ENCODE measurements at places on chromosomes 2 and 18.

- no peak for DNase-seq
Observed at GRCh38 chr2:229980431-229981184, 58.3 kb downstream of the FBXO36 start.

GRCh38 chr2:178188466-178188865, 5.8 kb upstream of the OSBPL6 start:
- no peak for DNase-seq

GRCh38 chr2:178072383-178073301, at the start of gene PDE11A:
TSS of gene PDE11A (minus strand) at chr2:178072777. CDS start at chr2:178072437, 340 bp downstream.
- DNase-seq = no peak

DNA sequence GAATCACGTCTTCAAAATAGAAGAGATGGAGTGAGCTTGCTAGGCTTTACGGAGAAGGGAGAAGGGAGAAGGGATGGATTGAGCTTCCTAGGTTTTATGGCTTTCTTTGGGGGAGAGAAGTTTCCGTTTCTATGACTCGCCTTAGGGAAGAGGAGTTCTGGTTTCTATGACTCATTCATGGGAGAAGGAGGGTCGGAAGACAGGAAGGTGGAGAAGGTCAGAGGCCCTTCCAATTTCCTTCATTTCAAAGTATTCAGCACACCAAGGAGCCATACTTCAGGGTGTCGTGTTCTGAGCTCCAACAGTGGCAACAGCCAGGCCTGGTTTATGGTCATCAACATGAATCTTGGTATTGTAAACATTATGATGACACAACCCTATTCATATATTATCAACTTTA, 284.7 kb upstream of the VWC2L start:
- no peak for DNase-seq

DNA sequence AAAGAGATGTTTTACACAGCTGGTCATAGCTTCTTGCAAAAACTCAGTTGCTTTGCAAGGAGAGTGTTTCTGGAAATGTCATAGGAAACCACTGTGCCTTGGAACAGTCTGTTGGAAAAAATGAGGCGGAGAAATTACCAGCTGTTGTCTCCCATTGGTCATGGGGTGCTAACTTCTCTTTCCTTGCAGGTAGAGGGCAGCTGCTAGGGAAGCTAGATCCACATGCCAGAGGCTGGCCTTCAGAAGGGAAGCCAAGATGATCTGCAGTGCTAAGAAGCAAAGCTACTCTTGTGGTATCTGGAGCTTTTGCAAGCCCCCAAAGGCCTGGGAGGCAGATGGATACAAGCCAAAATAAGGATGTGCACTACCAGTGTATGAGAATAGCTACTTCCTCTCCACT, 34.8 kb upstream of the LAMA1 start:
- no peak for DNase-seq

DNA sequence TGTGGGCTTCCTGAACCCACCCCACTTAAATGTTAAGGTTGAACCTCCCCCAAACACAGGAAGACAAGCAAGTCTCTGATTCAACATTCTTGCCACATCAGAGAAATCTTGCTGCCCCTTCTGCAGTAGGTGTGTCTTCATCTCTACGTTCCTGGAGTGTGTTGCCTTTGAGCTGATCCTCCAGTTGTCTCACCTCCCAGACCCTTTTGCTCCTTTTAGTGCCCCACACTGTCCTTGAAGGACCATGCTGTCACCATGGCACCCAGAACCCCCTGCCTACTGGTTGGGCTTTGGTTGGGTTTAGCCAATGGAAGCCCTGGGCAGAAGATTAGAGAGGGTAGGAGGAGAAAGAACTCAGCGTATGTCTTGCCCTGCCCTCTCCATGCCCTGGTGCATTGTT, 10.7 kb downstream of the CAB39 start:
- DNase-seq = no peak

DNA sequence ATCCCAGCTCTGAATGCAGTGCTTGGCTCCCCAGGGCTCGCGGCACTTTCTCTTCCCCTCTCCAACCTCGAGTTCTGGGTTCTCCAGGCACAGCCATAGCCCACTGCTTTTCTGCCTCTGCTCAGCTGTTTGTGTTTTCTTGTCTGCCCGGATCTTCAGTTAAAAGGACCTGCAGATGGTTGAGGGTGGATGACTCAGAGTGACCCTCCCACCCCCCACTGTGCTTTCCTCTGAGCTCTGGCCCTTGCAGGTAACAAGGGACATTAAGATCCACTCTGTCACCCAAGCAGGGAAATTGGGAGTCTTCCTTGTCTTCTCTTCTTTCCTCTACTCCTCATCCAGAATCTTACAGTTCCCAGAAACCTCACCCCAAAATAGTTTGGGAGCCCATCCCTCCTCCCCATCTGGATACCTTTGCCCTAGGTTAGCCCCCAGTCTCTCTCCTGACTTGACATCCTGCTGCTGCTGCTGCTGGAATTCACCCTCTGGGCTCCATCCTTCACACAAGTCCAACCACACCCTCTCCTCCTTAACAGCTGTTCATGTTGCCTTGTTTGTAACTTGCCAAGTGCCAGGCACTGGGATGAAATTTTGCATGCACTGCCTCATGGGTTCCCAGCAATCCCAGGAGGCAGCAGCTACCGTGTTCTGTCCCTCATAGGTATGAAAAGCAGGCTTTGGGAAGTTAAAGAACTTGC, 157.9 kb upstream of the TTC39C start:
- no peak for DNase-seq

DNA sequence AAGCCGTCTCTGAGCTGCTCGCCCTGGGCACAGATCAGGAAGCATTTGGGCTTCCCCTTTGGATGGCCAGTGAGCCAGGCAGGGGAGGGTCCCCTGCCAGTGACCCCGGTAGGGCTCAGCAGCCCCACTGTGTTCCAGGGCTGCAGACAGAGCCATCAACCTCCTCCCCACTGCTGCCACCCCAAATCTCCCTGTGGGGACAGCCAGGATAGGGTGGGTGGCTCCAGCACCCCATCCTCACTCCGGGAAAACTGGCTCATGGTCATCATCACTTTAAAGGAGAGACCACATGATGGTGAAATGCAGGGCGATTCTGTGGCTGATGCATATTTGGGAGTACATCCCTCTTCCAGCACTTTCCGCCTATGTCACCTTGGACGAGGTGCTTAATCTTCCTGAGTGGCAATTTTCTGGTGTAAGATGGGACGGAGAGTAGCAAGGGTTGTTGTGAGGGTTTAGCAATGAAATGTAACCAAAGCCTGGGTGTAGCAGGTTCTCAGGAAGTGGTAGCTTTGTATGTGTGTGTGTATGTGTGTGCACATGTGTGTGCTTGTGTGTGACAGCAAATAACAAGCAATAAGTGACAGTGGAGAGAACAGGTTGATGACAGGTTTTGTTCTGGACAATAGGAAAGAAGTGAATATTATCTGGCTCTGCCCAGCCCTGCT, 61.8 kb downstream of the ACAA2 start:
- DNase-seq = no peak

DNA sequence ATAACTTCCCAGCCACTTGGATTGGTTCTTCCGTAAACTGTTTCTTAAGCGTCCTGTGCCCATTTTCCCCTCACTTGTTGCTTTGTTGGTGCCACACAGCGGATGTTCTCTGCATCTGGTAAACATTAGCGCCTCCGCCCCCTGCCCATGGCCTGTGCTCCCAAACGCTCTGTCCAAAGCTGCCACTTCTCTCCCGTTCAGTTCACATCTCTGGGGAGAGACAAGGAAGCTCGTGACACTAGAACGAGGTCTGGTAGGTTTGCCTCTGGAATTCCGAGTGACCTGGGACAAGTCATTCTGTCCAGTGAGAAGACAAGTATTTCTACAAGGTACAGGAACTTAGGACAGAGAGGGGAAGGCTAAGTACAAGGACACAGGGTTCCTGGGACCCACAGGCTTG, 9.4 kb downstream of the COPS9 start:
- no peak for DNase-seq

- DNase-seq = no peak
Observed at GRCh38 chr2:1978706-1979105, 234.4 kb upstream of the PXDN start.

DNA sequence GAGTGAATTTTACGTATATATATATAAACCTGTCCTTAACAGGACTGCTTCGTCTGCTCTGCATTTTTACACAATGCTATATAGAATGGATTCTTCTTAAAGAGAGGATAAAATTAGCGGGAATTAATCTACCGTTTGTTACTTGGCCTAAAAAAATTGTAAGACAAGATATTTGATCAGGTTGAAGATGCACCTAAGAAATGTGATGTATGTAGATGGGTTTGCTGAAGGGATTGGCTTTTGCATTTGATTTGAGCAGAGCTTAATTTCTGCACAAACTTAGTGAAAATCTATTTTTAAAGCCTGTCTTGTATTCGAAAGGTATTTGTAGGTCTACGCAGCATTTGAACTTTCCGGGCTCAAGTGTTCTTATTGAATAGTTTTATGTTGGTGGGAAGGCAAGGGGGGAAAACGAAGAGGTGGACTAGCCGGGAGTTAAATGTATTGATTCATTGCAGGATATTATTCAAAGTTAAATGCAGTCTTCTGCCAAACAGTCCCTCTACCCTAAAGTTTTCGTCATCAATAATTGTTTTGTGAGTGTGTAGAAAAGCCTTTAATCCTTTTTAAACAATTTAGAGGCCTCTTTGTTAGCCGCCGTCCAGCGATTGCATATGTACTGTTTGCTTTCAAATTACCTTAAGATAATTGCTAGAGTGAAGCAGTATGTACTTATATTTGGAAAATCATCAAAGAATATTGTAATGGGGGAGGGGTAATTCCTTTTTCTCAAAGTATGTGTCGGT, 1.2 kb downstream of the PPP1CB start:
- no peak for DNase-seq

- no peak for DNase-seq
Observed at GRCh38 chr18:12291690-12292089, 16.4 kb upstream of the TUBB6 start.

DNA sequence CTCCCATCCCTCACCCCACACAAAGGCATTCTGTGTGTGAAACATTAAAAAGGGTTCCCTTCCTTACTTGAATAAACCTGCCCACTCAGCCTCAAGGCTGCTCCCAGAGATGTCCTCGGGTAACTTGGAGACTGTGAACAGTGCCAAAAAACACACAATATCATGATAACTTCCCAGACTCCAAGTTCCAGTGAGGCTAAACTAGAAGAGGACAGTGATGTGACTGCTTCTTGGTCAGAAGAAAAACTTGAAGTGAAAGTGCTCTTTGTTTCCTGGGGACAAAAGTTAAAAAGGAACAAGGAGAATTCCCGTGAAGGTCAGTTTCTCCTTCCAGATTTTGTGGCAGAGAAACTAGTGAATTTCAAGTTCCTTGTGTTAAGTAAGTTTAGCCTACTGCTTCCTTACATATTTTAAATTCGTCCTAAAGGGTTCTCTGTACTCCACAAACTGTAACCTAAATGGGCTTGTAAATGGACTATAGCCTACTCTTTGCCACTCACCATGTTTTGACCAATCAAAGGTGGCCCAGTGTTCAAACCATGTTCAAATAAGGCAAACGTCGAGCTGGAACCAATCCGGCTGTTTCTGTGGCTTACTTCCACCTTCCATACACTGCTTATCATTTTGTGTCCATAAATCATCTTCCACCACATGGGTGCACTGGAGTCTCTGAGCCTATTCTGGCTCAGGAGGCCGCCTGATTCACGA, 20.4 kb downstream of the TPRKB start:
- no peak for DNase-seq

DNA sequence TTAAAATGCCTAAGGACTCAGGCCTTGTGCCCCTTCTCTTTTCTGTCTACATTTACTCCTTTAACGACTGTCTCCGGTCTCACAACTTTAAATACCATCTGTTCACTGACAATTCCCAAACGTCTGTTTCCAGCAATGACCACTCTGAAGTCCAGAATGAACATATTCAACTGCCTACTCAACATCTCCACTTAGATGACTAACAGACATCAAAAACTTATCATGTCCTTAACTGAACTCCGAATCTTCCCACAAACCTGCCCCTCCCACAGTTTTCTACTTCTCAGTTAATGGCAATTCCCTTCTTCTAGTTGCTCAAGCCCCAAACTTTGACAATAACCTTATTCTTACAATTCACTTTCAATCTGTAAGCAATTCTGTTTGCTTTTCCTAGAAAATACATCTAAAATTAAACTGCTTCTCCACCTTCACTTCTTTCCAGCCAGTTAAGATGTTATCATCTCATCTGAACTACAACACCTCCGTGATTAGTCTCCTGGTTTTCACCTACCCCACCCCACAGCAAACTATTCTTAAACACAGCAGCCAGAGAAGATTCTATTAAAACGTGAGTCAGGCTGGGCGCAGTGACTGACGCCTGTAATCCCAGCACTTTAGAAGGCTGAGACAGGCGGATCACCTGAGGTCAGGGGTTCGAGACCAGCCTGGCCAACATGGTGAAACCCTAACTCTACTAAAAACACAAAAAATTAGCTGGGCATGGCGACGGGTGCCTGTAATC, 2.8 kb downstream of the C1D start:
- no peak for DNase-seq

DNA sequence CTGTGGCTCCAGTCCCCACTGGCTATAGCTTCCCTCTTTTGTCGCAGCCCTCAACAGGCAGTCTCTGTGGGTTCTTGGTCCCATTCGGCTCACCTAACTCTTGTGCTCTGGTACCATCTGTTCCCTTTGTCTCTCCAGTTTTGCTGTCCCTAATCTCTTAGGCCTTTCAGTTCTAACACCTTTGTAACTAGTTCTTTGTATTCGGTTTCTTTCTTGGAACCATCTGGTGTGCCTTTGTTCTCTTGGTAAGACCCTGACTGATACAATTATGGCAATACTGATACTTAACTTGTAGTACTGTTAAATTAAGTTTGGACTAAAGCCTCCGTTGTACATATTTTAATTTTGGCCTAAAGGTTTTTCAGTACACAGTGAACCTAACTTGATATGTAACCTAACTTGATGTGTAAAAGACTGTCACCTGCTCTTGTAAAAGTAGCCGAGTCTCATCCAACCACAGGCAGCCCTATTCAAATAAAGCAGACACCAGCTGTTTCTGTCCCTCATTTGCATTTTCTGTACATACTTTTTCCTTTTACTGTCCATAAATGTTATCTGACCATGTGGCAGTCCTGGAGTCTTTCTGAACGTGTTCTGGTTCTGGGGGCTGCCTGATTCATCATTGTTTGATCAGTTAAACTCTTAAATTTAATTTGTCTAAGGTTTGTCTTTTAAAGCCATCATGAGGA, 4.8 kb upstream of the MRPL44 start:
- DNase-seq = no peak

DNA sequence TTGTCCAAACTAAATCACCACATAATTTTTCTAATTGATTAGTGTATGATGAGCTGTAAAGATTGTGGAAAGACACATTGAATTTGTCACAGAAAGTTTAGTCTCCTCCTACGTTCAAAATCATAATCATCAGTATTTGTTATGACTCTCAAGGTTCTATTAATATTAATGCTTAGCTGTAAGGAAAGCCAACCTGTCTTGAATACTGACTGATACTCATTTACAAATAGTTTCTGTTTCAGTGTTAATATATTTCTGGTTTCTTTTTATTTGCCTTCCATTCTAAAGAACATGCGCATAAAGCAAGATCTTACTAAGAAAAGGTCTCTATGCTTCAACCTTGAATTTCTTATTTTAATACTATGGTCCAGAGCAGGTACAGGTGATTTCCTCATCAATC, 55.1 kb downstream of the CPS1 start:
- no peak for DNase-seq

- DNase-seq = no peak
Observed at GRCh38 chr2:88836351-88836750, 144.9 kb downstream of the RPIA start.

GRCh38 chr2:64145119-64145518, 899 bp upstream of the PELI1 start:
- no peak for DNase-seq

- no peak for DNase-seq
Observed at GRCh38 chr2:26561918-26562810, 79.0 kb downstream of the CIB4 start.

- DNase-seq = no peak
Observed at GRCh38 chr2:25594991-25595390, 78.4 kb downstream of the DTNB start.
